ENCODE measurements at places on chromosomes 4 and X. TPM values are rescaled to one million over a fixed set of nuclear protein-coding genes. Genes with fewer than 3 reads are reported as not detected.

The AADAT gene
- 6.2 TPM for total RNA-seq

The HSFX3 gene
- not detected for total RNA-seq

The IQCM gene
- not detected for total RNA-seq

DNA sequence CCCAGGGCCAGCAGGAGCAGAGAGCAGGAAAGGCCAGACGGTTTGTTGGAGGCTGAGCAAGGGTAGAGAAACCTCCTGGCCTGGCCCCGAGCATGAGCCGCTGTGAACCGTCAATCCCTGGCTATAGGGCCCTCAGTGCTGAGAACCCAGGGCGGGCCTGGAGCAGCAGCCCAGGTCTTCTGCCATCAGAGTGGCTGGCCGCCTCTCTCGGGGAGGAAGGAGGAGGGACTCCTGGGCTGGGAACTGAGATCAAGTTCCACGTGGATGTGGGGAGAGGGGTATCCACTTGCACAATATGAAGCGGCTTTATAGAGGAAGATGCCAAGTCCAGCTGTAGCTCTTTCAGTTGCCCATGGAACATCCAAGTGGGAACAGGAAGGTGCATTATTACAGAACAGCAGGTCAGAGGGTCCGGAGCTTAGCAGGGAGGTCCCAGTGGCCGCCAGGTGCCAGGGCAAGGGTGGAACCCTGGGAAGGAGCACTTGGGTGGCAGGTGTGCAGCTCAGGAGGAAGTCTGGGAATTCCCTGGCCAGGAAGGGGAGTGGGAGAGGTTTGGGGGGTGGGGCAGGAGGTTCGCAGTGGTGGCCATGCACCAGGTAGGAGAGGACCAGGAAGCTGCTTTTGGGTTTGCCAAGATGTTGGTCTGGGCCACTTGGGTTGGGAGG is 31.7 kb upstream of the CRMP1 start:
- no peaks in the 10 kb centered on the region for H3K4me1 ChIP-seq
- peaks cover 38% of the 10 kb centered on the region for H3K27me3 ChIP-seq
- no peak for DNase-seq
- H3K4me3 ChIP-seq, result no peak overlapping the region

The HELQ gene
- 14.4 TPM for total RNA-seq

DNA sequence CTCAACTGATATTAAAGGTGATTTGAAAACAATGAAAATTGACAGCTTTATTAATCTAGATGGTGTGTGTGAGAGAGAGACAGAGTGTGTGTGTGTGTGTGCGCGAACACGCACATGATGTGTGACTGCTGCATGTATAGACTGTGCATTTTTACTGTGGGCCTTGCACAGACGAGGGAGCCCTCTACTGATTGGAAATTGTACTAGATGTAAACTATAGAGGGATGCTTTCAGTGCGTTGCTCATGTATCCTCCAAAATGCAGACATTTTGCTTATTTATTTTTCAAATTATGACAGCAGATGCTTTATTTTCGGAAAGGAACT is 168.4 kb upstream of the GK2 start:
- H3K4me3 ChIP-seq, result no peak overlapping the region
- H3K4me1 ChIP-seq, result no peaks in the 10 kb centered on the region
- H3K27me3 ChIP-seq, result no peaks in the 10 kb centered on the region
- H3K36me3 ChIP-seq, result no peaks in the 10 kb centered on the region
- no peak for DNase-seq
- no peak overlapping the region for H3K27ac ChIP-seq

GRCh38 chrX:29535212-29536162 is 679.9 kb upstream of the MAGEB2 start:
- no peaks in the 10 kb centered on the region for H3K27me3 ChIP-seq
- H3K4me1 ChIP-seq, result no peaks in the 10 kb centered on the region
- H3K36me3 ChIP-seq, result no peaks in the 10 kb centered on the region
- no peak overlapping the region for H3K4me3 ChIP-seq
- H3K27ac ChIP-seq, result no peak overlapping the region

The ITM2A gene
- 149 TPM for total RNA-seq

DNA sequence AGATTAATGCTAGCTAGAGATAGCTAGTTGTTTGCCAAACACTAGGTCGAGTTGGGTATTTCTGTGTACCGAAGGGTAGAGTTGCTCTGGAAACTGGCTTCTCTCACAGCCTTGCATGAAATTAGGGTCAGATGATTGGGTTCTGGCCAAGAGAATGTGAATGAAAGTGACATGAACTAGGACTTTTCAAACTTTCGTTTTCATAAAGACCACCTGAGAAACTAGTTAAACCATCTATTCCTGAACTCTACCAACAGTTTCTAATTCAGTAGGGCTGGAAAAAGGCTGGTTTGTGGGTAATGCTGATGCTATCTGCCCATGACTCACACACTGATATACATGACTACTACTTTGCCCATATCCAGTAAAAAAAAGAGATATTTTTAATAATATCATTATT is 157.6 kb downstream of the GASK1B start:
- no peaks in the 10 kb centered on the region for H3K27me3 ChIP-seq
- H3K36me3 ChIP-seq, result no peaks in the 10 kb centered on the region

- H3K27ac ChIP-seq, result peak overlapping the region; percentile 87
- no peaks in the 10 kb centered on the region for H3K4me1 ChIP-seq
- no peak for DNase-seq
- H3K4me3 ChIP-seq, result no peak overlapping the region
Measured at GRCh38 chr4:118968005-118968404, 79.4 kb downstream of the SYNPO2 start.

The CXCL8 gene
- 2.6 TPM for total RNA-seq

The MAGEC3 gene
- not detected for total RNA-seq
